ENCODE measurements at places on chromosomes 1 and 21. TPM values are rescaled to one million over a fixed set of nuclear protein-coding genes. Genes with fewer than 3 reads are reported as not detected.

- DNase-seq, result peak; percentile 65
Measured at GRCh38 chr1:93613898-93614297, 67.7 kb downstream of the BCAR3 start.

GRCh38 chr1:84780000-84780716, 89.9 kb upstream of the SSX2IP start:
- peak; percentile 5 for DNase-seq

DNA sequence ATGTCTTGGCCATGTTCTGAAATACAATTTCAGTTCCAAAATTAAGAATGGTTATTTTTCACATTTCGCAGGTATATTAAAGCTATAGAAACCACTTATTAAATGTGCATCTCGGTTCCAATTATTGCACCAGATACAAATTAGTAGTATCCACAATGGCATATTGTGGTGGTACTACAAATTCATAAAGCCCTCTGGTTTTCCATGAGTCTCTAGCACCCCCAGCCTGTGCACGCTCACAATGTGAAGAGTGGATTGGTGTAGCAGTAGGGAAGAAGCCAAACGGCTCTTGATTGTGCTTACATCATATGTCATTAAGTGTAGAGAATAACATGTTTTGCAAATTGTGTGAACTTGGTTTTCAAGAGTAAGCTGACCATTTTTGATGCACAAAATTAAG, 1.9 kb upstream of the BRINP3 start:
- no peak for DNase-seq

GRCh38 chr1:65119951-65120350, 28.1 kb upstream of the AK4 start:
- DNase-seq, result peak; percentile 3

DNA sequence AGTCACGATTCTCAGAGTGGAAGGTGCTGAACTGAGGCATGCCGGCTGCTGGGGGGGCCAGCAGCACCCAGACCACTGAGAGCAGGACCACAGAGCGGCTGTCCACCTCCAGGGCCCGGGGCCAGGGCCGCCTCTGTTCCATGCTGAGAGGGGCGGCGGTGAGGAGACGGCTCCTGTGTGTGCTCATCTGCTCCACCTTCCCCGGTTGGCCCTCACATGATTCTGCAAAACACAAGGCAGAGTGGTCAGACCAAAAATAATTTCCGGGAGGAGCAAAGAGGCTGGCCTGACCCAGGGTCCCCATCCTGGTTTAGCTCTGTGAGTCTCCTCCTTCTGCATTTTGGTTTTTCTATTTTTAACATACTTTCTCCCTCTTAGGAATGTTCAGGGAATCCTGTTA, 26.4 kb downstream of the PLXNA2 start:
- DNase-seq, result no peak

- no peak for DNase-seq
Measured at GRCh38 chr1:176177764-176178163, 29.3 kb downstream of the COP1 start.

DNA sequence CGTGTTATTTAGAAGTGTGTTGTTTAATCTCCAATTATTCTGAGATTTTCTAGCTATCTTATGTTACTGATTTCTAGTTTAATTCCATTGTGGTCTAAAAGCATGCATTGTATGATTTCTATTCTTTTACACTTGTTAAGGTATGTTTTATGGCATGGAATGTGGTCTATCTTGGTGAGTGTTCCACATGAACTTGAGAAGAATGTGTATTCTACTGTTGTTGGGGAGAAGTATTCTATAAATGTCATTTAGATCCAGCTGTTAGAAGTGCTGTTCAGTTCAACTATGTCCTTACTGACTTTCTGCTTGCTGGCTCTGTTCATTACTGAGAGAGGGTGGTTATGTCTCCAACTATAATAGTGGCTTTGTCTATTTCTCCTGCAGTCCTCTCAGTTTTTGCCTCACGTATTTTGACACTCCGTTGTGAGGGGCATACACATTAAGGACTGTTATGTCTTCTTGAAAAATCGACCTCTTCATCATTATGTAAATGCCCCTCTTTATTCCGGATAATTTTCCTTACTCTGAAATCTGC, 12.0 kb upstream of the PLA2G5 start:
- no peak for DNase-seq

DNA sequence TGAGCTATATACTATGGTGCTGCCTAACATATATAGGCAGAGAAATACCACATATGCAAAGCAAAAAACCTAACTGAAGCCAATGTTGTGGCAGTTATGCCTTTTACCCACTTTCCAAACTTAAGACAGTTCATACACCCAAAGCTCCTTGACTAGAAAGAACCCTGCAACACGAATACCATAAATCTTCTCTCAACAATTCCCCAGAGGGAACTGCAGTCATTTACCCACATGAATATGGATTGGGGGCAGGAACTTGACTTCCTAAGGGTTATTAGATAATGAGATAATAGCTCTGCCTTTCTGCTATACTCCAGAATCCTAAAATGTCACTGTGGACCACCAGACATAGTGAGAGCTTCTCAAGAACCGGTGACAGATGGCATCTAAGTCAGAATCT, 2.9 kb upstream of the ASPM start:
- DNase-seq, result no peak

- no peak for DNase-seq
Measured at GRCh38 chr21:42113926-42114409, 42.9 kb downstream of the UMODL1 start.

GRCh38 chr1:155013632-155014031, 11.0 kb downstream of the ZBTB7B start:
- DNase-seq, result no peak

GRCh38 chr1:87089823-87090222, 175.4 kb downstream of the HS2ST1 start:
- DNase-seq, result no peak

GRCh38 chr1:41500781-41501518, 16.5 kb upstream of the EDN2 start:
- DNase-seq, result no peak

DNA sequence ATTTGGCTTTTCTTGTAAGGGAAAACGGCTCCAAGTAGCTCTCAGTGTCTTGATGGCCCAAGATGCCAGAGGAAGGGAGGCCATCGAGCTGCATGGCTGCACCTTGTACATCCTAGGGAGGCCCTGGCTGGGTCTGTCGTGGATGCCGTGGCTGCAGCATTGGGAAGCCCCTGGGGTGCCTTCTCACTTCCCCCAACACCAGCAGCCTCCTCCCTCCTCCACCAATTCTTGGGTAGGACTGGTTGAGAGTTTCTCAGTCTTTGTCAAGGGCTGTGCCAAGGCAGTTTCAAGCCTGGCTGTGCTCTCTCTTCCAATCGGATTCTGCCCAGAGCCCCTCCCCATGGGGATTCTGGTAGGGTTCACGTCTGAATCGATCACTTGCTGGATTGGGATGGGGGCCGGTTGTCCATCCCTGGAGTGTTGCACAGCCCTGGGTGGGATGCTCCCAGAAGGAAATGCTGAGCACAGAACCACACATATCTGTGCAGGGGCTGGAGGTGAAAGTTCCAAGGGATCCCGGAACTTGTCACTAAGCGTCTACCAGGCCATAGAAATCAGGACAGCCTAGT, 14.0 kb upstream of the SPSB1 start:
- no peak for DNase-seq

DNA sequence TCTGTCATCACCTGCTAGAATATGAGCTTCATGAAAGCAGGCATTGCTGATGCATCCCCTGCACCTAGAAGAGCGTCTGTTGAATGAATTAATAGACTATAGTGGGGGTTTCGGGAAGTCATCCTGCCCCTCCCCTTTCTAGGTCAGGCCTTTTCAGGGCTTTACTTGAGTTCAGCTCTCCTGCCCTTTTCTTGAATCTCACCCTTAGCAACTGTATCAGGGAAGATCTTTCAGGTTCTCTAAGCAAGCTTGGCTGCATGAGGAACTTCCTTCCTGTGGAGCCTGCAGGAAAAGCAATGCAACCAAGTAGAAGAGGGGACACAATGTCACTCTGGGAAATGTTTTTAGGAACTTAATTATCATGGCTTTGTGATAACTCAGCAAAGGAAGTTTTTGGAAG, 27.2 kb upstream of the KIAA0040 start:
- DNase-seq, result no peak

DNA sequence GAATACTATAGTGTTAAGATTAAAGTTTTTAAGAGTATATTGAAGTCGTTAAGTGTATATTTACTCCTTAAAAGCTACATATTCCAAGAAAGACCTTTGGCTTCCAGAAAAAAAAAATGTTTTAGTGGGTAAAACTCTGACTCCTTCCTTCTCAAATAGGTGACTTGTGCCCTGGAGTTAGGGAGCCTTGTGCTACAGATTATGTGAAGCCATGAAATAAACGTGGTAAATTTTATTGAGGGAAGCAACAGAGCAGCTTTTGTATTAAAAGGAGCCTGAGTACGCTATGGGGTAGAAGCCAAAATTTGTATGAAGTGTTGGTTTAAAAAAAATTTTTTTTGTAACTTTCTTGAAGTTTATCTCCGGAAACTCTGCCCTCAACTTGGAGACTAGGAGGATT, 994 bp downstream of the RO60 start:
- no peak for DNase-seq

- no peak for DNase-seq
Measured at GRCh38 chr1:17365293-17365692, 6.7 kb upstream of the PADI6 start.

DNA sequence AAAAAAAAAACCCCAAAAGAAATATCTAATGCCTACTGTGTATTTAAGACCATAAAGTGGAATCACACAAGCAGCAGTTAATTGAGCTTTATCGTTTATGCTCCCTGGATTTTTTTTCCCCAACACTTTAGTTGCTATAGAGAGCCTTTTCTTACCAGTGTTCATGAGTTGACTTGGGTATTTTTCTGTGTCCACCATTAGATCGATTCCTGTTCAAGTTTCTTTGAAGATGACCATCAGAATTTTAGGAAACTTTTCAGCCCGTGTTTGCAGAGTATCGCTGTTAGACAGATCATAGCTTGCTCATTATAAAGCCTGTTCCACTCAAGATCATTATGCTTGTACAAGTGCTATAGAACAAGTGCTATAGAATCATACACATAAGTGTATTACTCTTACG, 1.5 kb downstream of the RALGPS2 start:
- DNase-seq, result no peak

DNA sequence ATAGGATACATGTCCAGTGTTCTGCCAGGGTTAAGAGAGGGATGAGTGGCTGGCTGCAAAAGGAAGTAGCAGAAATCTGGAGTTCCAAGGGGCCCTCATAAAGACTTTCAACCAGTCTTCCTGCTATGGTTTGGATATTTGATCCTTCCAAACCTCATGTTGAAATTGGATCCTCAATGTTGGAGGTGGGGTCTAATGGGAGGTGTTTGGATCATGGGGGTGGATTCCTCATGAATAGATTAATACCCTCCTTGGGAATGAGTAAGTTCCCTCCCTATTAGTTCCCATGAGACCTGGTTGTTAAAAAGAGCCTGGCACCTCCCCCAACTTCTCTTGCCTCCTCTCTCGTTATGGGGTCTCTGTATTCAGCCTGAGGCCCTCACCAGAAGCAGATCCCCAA, 10.1 kb upstream of the GNG12 start:
- peak; percentile 52 for DNase-seq

GRCh38 chr1:211637066-211637465, 38.4 kb downstream of the NEK2 start:
- DNase-seq, result no peak

DNA sequence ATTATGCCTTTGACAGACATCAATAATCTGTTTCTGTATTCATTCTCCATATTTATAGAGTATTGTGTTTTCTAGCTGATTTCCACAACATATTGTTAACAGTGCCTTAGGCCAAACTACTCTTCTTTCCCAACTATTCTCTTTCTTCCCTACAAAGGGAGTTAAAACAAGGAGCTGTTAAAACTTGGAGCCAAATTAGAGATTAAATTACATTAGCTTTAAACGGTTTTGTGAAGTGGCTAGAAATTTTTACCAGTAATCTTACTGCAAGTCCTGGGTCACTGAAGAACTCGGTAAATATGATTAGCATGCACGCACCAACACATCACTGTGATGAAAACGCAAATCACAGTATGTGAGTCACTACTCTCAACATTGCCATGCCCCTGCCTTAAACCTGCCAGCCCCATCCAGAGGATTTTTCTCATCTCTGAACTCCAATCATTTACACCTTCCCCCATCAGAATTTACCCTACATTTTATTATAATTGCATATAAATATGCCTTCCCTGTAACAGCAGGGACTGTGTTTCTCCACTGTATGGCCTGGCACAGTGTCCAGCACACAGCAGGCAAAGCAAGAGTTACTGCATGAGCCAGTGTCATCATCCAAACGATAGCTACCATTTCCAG, 1.5 kb upstream of the PRDX6 start:
- peak; percentile 77 for DNase-seq

- no peak for DNase-seq
Measured at GRCh38 chr1:29514361-29515169, 278.2 kb downstream of the PTPRU start.

DNA sequence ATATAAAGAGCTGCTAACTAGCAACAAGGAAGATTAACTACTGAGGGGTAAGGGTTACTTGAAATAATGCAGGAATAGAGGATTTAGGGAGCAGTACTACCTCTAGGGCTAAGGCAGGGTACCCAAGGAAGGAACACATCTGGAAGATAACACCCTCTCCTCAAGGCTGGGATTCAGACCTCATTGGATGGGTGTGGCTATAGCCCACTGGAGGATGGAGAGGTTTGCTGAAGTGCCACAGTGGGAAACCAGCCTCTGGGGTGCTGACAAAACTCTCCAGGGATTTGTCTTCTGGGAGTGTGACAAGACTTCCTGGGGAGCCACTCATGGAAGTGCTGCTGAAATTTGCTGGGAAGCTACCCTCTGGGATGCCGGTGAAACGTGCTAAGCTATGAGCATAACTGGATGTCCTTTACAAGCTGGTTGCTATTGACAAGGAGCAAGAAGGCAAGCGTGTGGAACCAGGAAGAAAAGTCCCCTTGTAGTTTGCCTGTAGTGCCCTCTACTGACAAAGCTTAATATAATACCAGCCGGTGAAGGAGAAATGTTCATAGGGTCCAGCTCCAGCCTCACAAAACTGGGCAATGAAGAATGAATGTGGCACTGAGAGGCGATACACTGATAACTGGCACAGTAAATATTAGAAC, 122.8 kb upstream of the USP24 start:
- DNase-seq, result peak; percentile 79

GRCh38 chr1:43570277-43570676, 39.6 kb downstream of the PTPRF start:
- no peak for DNase-seq

- no peak for DNase-seq
Measured at GRCh38 chr1:63595435-63595834, 2.2 kb downstream of the PGM1 start.

GRCh38 chr1:3181956-3182355, 113.0 kb downstream of the PRDM16 start:
- no peak for DNase-seq

GRCh38 chr1:235953801-235954200, 87.1 kb upstream of the LYST start:
- peak; percentile 92 for DNase-seq

GRCh38 chr1:230365723-230366307, 60.3 kb downstream of the PGBD5 start:
- no peak for DNase-seq

LEFTY2 gene
- polyA plus RNA-seq, result not detected

GPR153 gene
- polyA plus RNA-seq, result 6.5 TPM

TMEM51 gene
- polyA plus RNA-seq, result 11.6 TPM

MMEL1 gene
- 0.20 TPM for polyA plus RNA-seq

SLC37A1 gene
- polyA plus RNA-seq, result 0.65 TPM

RSPO1 gene
- not detected for polyA plus RNA-seq

FMO4 gene
- polyA plus RNA-seq, result 0.55 TPM

RAB7B gene
- polyA plus RNA-seq, result 14.6 TPM

RPL11 gene
- 1,751 TPM for polyA plus RNA-seq

PITHD1 gene
- polyA plus RNA-seq, result 31.8 TPM

SDC3 gene
- polyA plus RNA-seq, result 75.7 TPM

HES3 gene
- not detected for polyA plus RNA-seq

LCA5L gene
- 0.06 TPM for polyA plus RNA-seq

CD5L gene
- not detected for polyA plus RNA-seq

TMCC2 gene
- 4.6 TPM for polyA plus RNA-seq

IL19 gene
- not detected for polyA plus RNA-seq

All from IMR-90 (cell line).